ACHN (cell line): ENCODE measurements at places on chromosomes 2 and 18.
A peak's percentile ranks its signal among the peaks of the same experiment; 100 is the strongest.

DNA sequence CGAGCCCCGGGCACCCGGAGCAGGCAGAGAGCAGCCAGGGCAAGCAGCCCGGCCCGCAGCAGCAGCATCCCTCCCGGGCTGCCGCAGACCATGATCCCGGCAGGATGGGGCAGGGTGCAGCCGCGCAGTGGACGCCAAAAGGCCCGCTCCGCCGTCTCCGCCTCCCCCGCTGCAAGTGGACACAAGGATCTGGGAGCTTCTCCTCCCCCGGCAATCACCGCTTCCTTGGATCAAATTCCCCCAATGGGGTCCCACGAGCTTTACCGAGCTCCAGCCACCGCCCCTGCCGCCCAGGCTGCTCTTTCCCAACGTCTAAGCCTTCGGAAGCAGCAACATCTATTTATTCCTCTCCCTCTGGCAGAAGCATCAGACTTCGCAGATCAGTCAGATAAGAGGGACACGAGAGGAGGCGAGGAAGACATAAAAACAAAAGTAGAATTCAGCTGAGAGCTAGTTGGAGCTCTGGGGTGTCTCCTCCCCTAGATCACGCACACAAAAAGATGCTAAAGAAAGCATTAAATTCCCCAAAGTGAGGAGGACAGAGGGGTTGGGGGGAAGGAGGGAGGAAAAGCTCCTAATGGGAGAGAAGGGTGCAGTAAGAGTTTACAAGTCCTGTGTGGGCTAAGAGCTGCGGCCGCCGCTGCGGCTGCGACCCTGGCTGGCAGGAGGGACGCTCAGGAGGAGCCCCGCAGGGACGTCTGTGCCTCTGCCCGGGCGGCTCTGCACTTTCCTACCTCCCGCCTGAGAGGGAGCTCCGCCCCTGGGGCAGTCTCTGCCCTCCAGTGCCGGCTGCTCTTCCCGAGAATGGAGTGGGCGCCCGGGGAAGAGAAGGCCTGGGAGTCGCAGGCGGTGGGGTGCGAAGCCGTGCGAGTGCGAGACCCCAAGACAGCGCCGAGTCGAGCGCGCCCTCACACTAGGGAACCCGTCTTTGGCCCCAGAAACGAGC, at the start of gene FRZB:
Gene FRZB, minus strand, starts transcription at position 177 of the 946 bp plus-strand sequence. Its CDS starts 85 bp downstream, at position 92.
- peak; percentile 46 for DNase-seq

DNA sequence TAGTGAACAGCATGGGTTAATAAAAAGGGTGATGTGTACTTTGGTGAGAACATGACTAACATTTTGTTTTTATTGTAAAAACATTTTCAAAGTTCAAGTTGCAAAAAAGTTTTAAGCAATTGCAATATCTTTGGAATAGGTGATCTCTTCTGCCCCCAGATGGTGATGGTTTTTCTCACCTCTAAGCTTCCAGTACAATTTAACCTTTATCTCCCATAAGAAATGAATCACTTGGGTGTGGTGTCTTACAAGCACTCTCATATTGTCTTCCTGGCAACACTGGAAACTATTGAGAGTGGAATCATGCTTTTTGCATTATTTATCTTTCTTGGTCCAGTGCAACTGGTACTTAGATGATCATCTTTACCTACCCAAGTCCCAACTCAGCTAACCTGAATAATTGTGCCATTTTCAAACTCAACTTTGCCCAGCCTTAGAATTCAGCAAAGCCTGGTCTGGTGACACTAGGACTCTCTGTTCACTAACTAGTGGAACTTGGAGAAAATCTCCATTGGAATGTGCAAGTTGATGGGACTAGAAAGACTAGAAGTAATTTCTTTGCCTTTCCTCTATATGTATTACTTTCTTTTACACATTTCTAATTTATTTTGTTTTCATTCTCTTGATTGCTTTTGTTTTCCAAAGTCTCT, 964.7 kb upstream of the ZEB2 start:
- peak; percentile 37 for DNase-seq

- DNase-seq, result no peak
These were observed 94.5 kb upstream of the CCDC150 start for GRCh38 chr2:196544906-196545433.

GRCh38 chr2:38602136-38602731, 494 bp downstream of the HNRNPLL start:
- no peak for DNase-seq

DNA sequence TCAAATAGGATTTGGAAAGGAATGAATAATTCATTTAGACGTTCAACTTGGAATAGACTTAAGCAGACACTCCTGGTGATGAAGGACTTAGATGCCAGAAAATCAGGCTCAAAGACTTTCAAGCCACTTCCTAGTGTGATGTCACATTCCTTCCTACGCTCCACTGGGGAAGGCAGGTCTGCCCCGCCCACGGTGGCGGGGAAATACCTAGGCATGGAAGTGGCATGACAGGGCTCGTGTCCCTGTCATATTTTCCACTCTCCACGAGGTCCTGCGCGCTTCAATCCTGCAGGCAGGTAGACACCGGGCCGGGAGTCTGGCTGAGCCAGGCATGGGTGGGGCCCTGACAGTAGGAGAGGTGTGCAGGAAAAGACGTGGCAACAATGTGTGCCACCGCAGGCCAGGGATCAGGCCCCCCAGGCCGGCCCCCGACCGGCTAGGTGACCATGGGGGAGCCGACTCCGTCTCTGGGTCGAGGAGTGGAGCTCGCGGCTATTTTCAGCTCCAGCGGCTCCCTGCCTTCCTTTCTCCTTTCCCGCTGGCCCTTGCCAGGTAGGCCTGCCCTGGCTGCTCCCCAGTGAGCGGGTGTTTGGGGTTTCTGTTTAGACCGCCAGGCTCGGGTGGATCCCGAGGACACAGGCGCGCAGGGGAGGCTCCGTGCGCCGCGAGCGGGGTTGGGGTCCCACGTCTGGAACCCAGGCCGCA, at the start of gene IL1RL2:
Gene IL1RL2, plus strand, starts transcription at position 233 of the 705 bp plus-strand sequence. CDS start 845 bp downstream, outside the sequence.
- DNase-seq, result no peak

DNA sequence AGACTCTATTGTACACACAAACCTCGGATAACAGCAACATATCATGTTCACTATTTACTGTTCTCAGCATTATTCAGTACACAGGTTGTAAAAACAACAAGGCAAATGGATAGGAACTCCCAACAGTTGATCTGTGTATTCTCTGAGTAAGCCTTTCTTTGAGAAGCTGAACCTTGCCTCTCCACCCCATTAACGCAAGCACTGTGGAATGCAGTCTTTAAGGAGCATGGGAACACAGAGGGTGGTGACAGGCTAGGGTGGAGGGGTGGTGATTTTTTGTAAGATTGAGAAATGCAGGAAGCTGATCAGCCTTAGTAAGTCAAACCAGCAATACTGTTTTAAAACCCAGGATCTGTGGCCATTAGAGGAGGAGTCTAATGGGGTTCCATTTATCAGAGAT, 19.6 kb upstream of the SERPINB11 start:
- DNase-seq, result no peak

GRCh38 chr18:51066273-51066672, 36.3 kb downstream of the SMAD4 start:
- DNase-seq, result no peak

GRCh38 chr18:49905771-49906170, 92.4 kb upstream of the ACAA2 start:
- DNase-seq, result no peak

GRCh38 chr2:134919341-134920210, 954 bp downstream of the CCNT2 start:
- DNase-seq, result peak; percentile 42

GRCh38 chr2:85106489-85107180, 26.6 kb upstream of the TCF7L1 start:
- no peak for DNase-seq

DNA sequence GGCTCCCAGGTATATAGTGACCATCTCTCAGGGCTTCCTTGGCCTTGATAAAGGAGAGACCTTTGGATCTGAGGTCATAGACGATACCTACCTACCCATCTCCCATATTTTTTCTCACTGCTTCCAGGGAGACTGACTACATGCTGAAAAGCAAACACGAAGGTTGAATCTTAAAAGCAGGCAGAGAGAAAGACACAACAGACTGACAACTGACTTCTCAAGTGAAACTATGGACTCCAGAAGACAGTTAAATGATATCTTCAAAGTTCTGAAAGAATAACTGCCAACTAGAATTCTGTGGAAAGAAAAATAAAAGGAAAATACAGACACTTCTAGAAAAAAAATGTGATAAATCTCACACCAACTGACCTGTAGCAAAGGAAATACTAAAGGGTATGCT, 76.5 kb upstream of the HAAO start:
- no peak for DNase-seq

DNA sequence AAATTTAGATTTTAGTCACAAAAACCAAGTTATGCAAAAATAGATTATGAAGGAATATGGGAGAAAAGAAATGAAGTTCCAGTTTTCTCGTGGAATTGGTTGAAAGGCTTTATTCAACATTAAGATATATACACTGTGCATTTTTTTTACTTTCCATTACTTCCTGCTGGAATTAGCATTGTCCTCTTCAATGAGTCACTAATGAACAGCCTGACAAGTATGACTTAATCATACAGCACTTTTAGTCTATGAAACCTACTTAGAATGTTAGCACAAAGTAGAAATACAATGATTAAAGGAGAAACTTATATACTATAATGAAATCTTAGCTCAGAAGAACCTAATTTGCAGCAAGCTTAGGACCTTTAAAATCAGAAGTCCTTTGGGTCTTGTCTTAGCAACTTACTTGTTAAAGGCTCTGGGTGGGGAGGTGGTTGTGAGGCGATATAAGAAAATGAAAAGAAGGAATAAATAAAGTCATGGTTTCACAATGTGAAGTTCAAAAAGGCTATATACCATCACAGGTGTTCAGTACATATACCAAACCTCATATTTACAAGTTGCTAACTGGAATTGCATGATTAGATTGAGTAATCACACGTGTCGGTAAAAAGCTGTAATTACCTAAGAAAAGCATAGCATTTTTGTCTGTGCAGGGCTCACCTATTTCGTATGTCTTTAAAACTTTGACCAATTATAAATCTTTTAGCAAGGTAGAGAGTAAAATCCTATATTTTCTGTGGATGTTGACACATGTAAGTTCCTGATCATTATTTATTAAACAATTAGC, 236.8 kb downstream of the CAMKMT start:
- no peak for DNase-seq

GRCh38 chr18:63185984-63186383, 133.6 kb downstream of the BCL2 start:
- DNase-seq, result no peak
